Spinal cord (tissue), 10 donors: ENCODE measurements at places on chromosomes 5 and 9. TPM values are rescaled to one million over a fixed set of nuclear protein-coding genes. Genes with fewer than 3 reads are reported as not detected.

Gene FRMD3
- polyA plus RNA-seq: 18.3 TPM

Gene CDH10
- 36.6 TPM for polyA plus RNA-seq

Gene TOR1B
- 35.4 TPM for polyA plus RNA-seq

Gene ENTR1
- polyA plus RNA-seq: 69.7 TPM

Gene ATP10B
- 3.8 TPM for polyA plus RNA-seq

Gene ZSWIM6
- 32.2 TPM for polyA plus RNA-seq

Gene NUP155
- 19.7 TPM for polyA plus RNA-seq

Gene MYOT
- 5.0 TPM for polyA plus RNA-seq

Gene SLC23A1
- polyA plus RNA-seq: 0.78 TPM

Gene SLC22A4
- 7.4 TPM for polyA plus RNA-seq

Gene CBY3
- 2.6 TPM for polyA plus RNA-seq

Gene CDKN2B
- polyA plus RNA-seq: 1.8 TPM

Gene CORO2A
- 5.3 TPM for polyA plus RNA-seq

Gene CRHBP
- 7.1 TPM for polyA plus RNA-seq

Gene NR6A1
- polyA plus RNA-seq: 5.8 TPM

Gene POU5F2
- polyA plus RNA-seq: 0.03 TPM

Gene C5orf58
- polyA plus RNA-seq: 2.1 TPM

Gene ZDHHC11
- polyA plus RNA-seq: 21.6 TPM

Gene BTNL8
- not detected for polyA plus RNA-seq

Gene POLE3
- polyA plus RNA-seq: 54.8 TPM

Gene INSL6
- polyA plus RNA-seq: 0.55 TPM

Gene PCDHGB1
- 9.9 TPM for polyA plus RNA-seq

Gene MEGF9
- polyA plus RNA-seq: 45.6 TPM

Gene BDP1
- polyA plus RNA-seq: 35.1 TPM

Gene STPG3
- polyA plus RNA-seq: 0.68 TPM

Gene SLC6A7
- polyA plus RNA-seq: 23.1 TPM

Gene RFESD
- polyA plus RNA-seq: 2.3 TPM

Gene PSD2
- 38.9 TPM for polyA plus RNA-seq

Gene NTMT1
- 39.9 TPM for polyA plus RNA-seq

Gene MEGF10
- 31.2 TPM for polyA plus RNA-seq

Gene TMEM171
- 0.92 TPM for polyA plus RNA-seq

Gene EIF4E1B
- polyA plus RNA-seq: 1.9 TPM

Gene FOXD4L3
- 0.24 TPM for polyA plus RNA-seq

Gene GMCL2
- not detected for polyA plus RNA-seq

Gene OR1J4
- not detected for polyA plus RNA-seq
